Central memory CD8-positive, alpha-beta T cell (primary cell): ENCODE measurements at places on chromosomes 4 and X.

GRCh38 chr4:154414796-154415195, 76.8 kb downstream of the DCHS2 start:
- DNase-seq, result no peak

GRCh38 chr4:185534866-185535611, at the start of gene PDLIM3:
TSS of gene PDLIM3 (minus strand) at chr4:185535507. CDS start at chr4:185535434, 73 bp downstream.
- no peak for DNase-seq

GRCh38 chrX:112736310-112736709, 56.6 kb upstream of the LHFPL1 start:
- no peak for DNase-seq

- no peak for DNase-seq
Observed at GRCh38 chrX:113644426-113644825, 803.8 kb upstream of the AMOT start.

- no peak for DNase-seq
Observed at GRCh38 chr4:4856071-4857000, 3.1 kb upstream of the MSX1 start.

GRCh38 chrX:152905081-152905420, 7.2 kb downstream of the ZNF185 start:
- DNase-seq, result no peak

DNA sequence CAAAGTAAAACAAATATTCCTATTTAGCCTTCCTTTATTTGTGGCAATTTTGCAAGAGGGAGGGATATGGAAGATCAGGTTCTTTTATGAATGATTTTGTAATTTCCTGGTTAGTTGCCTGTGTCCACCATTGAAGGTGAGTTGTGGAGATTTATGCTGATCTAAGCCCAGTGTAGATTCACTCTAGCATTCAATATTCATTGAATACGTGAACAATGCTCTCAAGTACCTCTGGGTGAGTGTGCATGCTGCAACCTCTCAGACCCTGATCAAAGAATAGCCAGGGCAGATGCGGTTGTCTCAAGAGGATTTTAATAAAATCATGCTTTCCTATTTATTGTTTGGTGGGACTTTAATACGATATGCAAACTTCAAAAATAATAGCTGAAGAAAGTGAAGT, 628.4 kb downstream of the SPRY1 start:
- no peak for DNase-seq

DNA sequence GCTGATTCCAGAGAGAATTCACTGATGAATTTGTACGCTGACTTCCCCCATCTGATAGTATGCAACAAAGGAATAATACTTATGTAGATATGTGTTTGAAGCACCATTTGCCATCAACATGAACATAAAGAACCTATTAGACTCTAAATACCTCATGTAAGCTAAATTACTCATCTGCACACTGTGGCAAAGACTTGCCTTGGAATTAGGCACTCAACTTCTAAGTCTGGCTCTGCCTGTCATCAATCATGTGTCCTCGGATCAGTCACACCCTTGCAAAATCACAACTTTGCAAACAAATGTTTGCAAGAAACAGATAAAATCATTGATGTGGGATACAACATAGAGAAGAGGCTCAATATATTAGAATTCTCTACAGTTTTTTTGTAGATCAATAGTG, 169.9 kb upstream of the LDB2 start:
- DNase-seq, result no peak

DNA sequence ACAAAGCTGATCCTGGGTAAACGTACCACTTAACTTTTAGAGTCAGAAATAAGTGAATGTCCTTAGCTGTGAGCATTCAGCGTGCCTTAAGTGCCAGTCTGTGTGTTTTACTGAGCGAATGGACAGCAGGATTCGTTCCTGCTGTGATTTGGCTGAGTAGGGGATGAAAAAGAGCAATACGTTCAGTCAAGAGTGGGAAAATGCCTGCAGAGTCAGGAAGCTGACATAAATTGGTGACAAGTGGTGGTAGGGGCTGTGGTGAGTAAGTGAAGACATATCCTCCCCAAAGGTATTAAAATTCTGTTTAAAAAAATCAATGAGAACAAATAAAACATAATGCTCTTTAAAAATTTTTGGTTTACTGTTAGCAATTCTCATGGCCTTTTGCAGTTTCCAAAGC, 56.6 kb upstream of the TNIP3 start:
- DNase-seq, result no peak

- DNase-seq, result no peak
Observed at GRCh38 chr4:10898072-10898471, 213.5 kb upstream of the CLNK start.

- DNase-seq, result no peak
Observed at GRCh38 chr4:61094854-61095598, 105.1 kb upstream of the ADGRL3 start.

- no peak for DNase-seq
Observed at GRCh38 chr4:161850631-161851030, 313.2 kb downstream of the FSTL5 start.

DNA sequence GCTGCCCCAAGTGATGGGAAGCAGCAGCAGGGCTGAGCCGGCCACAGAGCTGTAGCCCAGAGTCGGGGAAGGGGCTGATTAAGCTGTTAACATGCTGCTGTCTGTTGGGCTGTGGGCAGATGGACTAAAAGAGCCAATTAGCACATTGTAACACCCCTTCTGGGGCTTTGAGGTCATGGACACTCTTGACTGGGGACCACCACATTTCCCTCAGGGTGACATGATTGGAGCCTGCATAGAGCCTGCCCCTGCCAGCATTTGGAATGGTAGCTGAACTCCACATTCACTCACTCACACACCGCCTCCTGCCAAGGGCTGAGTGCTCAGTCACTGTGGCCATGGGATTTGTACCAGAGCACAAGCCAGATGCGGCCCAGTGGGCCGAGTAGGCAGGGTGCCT, 646.9 kb downstream of the FAT4 start:
- no peak for DNase-seq

DNA sequence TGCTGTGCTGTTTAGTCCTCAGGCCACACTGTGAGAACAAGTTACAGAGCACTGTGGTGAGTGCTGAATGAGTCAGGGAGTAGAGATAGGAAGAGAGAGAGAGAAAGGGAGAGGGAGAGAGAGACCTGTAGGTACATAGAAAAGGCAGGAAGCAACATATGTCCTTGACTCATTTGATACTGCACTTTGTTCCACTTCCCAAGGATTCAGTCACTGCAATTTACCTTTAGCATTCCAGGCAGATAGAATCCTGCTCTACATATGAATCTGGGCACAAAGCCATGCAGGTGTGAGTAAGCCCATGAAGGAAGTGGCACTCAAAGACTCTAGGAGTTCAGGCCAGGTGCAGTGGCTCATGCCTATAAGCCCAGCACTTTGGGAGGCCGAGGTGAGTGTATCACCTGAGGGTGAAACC, 1.0 kb upstream of the DAPP1 start:
- DNase-seq, result no peak

- no peak for DNase-seq
Observed at GRCh38 chrX:30593440-30594200, 16.1 kb upstream of the TASL start.

- DNase-seq, result no peak
Observed at GRCh38 chrX:111634823-111635729, 45.9 kb upstream of the ALG13 start.

- DNase-seq, result no peak
Observed at GRCh38 chrX:153981771-153982533, 9.4 kb downstream of the TMEM187 start.

- DNase-seq, result no peak
Observed at GRCh38 chr4:167544391-167544790, 310.1 kb upstream of the SPOCK3 start.

DNA sequence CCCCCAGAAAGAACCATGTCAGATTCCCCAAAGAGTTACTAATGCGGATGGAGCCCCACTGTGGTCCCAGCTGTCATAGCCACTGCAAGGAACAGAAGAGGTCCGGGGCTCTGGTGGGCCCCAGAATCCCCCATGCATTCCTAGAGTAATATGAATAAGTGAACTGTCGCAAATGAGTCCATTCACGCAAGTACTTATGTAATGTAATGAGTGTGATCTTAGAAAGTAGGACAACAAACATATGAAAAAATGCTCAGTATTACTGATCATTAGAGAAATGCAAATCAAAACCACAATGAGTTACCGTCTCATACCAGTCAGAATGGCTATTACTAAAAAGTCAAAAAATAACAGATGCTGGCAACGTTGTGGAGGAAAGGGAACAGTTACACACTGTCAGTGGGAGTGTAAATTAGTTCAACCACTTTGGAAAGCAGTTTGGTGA, 141.5 kb upstream of the RBPJ start:
- no peak for DNase-seq

DNA sequence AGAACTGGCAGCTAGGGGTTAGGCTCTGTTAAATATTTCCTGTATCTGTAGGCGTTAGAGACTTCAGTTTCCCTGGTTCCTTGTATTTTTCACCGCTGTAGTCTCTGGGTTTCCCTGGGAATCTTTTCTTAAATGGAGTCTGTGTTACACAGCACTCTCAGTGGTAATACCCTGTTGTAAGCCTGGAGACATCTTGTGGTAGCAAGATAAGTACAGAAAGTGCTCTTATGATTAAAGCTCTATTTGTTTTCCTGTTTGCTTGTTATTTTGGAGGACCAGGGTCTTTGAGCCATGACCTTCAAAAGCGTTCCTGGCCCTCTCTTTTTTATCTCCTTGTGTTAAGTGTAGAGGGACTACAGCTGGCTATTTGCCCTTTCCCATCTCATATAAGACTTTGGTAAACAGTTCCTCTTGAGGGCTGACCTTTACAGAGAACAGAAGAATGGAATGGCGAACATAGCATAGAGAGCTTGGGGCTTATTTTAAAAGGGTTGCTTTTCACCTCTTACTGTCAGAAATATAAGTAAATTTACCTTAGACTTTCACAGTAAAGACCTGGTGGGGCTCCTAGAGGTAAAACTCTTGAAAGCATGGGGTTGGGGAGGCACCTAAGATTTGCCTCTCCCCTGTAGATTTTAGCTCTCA, 782.5 kb downstream of the FAT4 start:
- no peak for DNase-seq

- no peak for DNase-seq
Observed at GRCh38 chr4:94348666-94349065, 6.0 kb upstream of the HPGDS start.

- no peak for DNase-seq
Observed at GRCh38 chr4:37892641-37893040, 1.8 kb downstream of the TBC1D1 start.

- DNase-seq, result no peak
Observed at GRCh38 chr4:12555011-12555410, 929.1 kb downstream of the RAB28 start.

- DNase-seq, result no peak
Observed at GRCh38 chrX:9019151-9019550, 14.8 kb downstream of the FAM9B start.

DNA sequence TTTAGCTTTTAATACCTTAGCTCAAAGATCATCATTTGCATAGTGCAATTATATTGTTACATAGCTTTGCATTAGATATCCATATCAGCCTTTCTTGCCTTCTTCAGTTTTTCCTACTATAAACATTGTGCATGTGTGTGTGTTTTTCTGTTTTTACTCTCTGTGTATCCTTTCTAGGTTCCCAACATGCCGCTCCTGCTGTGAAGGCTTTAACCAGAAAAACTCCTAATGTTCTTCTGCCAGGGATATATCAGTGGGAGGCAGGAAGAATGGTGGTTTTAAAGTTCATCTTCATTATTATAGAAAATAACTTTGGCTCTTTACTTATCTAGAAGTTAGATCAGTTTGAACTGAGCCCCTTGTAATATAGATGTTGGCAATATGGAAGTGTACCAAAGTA, 61.2 kb downstream of the CPE start:
- no peak for DNase-seq

- no peak for DNase-seq
Observed at GRCh38 chr4:20284990-20285389, 33.3 kb downstream of the SLIT2 start.

GRCh38 chr4:98150092-98150761, 7.0 kb upstream of the STPG2 start:
- no peak for DNase-seq

- no peak for DNase-seq
Observed at GRCh38 chr4:20084488-20084887, 167.2 kb upstream of the SLIT2 start.

DNA sequence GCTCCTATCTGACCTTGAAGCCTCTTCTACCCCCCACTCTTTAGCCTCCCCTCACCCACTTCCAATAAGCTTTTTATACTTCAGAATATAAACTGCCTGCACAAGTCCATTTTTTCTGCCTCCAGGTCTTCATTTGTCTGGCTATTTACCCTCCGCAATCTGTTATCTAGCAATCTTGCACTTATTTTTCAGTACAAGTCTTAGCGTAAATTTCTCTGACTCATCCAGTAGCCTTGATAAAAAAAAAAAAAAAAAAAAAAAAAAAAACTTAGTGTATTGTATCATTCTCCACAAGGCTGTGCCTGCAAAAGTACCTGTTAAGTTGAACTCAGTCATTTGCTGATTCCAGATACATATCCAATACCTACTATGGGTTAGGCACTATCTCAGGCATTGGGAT, 219.5 kb upstream of the DKK2 start:
- DNase-seq, result no peak
